ENCODE measurements at places on chromosomes 2 and 18. TPM values are rescaled to one million over a fixed set of nuclear protein-coding genes. Genes with fewer than 3 reads are reported as not detected.

The UPP2 gene
- not detected for polyA plus RNA-seq

The ARHGAP28 gene
- polyA plus RNA-seq: 2.9 TPM

The SERPINB4 gene
- polyA plus RNA-seq: 0.36 TPM

The EN1 gene
- polyA plus RNA-seq: not detected

The RFTN2 gene
- polyA plus RNA-seq: 2.3 TPM

The PSMA8 gene
- not detected for polyA plus RNA-seq

The SCG2 gene
- polyA plus RNA-seq: 0.27 TPM

The GPAT2 gene
- polyA plus RNA-seq: 0.26 TPM

The LRRTM1 gene
- polyA plus RNA-seq: 4.6 TPM

The BIRC6 gene
- 30.8 TPM for polyA plus RNA-seq

Measured in H1 (cell line).